Type B pancreatic cell (in vitro differentiated cells): ENCODE measurements at places on chromosomes 4 and X. TPM values are rescaled to one million over a fixed set of nuclear protein-coding genes. Genes with fewer than 3 reads are reported as not detected.

DNA sequence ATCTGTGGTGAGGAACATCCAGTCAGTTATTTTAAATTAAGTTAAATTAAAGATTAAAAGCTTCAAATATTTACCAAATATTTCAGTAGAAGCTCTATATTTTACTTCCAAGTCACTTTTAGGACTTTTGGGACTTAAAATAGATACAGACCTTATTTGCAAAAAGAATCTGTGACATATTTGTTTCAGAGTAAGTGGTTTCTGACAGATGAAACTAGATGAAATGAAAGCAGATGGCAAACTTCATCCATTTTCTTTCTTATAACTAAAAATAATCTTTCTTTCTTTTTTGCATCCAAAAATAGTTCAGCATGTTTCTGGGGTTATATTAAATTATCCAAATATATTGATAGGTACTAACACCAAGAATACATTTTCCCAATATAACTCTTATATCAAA, 6.6 kb upstream of the UTP3 start:
- no peak overlapping the region for H3K27ac ChIP-seq
- DNase-seq: no peak
- peaks cover 4% of the 10 kb centered on the region for H3K27me3 ChIP-seq
- H3K4me1 ChIP-seq: no peaks in the 10 kb centered on the region
- no peak overlapping the region for H3K4me3 ChIP-seq

DNA sequence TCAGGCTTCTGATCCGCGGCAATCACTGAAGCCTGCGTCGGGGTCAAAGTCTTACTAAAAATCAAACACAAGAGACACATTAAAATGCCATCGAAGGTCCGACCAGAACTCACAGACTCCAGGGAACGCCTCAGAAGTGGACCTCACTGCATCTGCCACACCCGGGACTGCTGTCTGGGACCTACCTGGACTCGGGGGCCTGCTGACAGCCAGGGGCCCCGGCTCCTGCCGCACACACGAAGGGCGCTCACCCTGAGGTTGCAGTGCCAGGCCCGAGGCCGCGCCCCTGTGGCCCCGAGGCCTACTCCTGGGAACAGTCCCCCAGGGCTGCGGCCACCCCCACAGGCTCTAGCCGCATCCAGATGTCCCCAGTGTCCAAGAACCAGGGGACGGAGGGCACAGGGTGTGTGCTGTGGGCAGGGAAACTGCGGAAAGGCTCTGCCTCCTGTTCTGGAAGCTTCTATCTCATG, 7.4 kb downstream of the CTBP1 start:
- no peaks in the 10 kb centered on the region for H3K36me3 ChIP-seq
- H3K4me1 ChIP-seq: peaks cover 21% of the 10 kb centered on the region
- DNase-seq: no peak
- no peaks in the 10 kb centered on the region for H3K27me3 ChIP-seq
- H3K27ac ChIP-seq: no peak overlapping the region

DNA sequence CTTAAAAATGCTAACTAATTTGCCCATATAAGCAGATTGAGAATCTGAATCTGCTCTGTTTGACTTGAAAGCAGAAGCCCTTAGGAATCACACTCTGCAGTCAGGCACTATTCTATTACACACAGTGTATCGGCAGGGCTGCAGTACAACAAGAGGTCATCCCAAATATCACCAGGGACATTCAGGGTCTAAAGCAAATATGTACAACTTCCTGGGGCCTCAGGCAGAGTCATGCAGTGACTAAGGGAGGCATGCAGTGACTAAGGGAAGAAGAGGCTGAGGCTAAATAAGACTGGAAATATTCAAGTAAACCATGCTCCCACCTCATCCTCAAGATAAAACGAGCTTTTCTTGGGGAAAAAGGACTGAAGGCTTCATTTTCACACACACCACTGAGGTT, 20.9 kb downstream of the MAPK10 start:
- H3K4me3 ChIP-seq: no peak overlapping the region
- H3K27ac ChIP-seq: no peak overlapping the region
- H3K4me1 ChIP-seq: peaks cover 8% of the 10 kb centered on the region
- H3K36me3 ChIP-seq: peaks cover 8% of the 10 kb centered on the region

- no peak for DNase-seq
- no peaks in the 10 kb centered on the region for H3K27me3 ChIP-seq
- H3K36me3 ChIP-seq: no peaks in the 10 kb centered on the region
- H3K27ac ChIP-seq: no peak overlapping the region
- H3K4me1 ChIP-seq: no peaks in the 10 kb centered on the region
Observed at GRCh38 chr4:160091631-160092030, 988.8 kb downstream of the RAPGEF2 start.

DNA sequence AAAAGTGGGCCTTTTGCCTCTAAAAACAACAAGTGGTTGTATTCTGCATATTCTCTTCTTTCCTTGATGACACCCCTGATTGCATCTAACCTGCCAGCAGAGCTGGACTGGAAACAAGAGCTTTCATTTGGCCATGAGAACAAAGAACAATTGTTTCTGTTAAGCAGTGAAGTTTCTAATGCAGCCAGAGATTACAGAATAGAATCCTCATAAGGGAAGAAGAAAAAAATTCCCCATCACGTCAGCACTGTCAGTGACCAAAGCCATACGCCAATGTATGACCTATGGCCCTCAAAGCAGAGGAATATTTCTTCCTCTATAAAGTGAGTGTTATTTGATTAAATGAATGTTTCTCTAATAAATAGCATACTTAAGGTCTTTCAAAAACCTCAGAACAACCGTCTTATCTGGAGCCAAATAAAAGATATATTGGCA, 529.1 kb upstream of the INTU start:
- no peak for DNase-seq
- no peak overlapping the region for H3K4me3 ChIP-seq
- H3K4me1 ChIP-seq: no peaks in the 10 kb centered on the region
- no peaks in the 10 kb centered on the region for H3K27me3 ChIP-seq
- H3K36me3 ChIP-seq: no peaks in the 10 kb centered on the region

DNA sequence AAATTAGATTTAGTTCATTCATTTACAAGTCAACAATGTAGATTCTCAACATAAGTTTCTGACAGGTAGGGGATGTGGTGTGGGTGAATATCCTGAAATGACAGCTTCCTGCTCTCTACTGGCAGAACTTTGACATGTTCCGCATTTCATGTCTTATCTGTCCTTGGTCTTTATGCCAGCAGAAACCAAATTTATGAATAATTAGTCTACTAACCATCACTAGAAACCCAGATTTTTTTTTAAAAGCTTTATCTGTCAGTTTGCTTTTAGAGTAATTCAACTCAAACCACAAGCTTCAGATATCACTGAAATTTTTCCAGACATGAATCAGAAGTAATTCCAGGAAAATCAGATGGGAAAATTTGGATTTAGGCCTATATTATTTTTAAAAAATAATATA, 17.9 kb downstream of the COQ2 start:
- no peak overlapping the region for H3K4me3 ChIP-seq
- H3K36me3 ChIP-seq: peaks cover 3% of the 10 kb centered on the region
- no peak overlapping the region for H3K27ac ChIP-seq
- DNase-seq: no peak
- no peaks in the 10 kb centered on the region for H3K4me1 ChIP-seq

DNA sequence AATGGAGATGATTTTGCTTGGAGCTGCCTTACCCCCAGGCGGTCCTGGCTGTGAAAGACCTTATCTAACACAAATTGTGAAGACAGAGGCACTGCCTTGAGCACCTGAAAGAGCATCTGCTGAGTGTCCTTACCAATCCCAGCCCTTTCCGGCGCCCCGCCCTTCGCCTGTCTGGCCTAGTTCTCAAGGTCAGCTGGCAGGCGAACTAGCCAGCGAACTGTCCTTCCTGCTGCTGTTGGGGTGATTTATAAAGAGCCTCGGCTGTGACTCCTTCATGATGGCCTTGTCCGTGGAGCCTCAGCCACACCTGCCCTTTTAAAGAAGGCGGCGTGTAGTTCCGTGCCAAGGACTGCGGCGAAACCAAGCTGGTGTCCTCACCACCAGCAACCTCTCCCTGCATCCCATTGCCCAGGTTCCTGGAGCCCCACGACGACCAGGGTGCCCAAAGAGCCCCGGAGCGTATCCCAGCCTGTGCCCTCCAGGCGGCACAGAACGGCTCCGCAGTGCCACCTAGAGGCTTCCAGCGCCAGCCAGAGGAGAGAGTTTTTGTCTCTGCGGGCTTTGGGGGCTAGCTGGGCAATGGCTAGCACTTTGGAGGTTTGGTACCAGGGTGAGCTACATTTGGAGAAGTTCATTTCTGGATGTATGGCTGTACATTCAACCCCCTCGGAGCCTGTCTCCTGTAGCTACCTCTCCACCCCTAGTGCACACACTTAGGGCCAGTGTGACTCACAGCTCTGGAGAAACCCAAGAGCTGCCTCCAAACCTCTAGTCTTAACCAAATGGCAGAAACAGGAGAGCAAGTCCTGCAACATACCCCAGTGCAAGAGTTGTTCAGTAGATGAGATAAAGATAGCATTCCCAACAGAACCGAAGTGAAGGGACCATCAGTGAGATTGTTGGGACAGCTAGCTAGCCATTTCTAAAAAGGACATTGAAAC, 36.8 kb upstream of the VMA21 start:
- peak overlapping the region; percentile 49 for H3K4me3 ChIP-seq
- H3K27me3 ChIP-seq: peaks cover 14% of the 10 kb centered on the region
- H3K27ac ChIP-seq: no peak overlapping the region
- H3K4me1 ChIP-seq: no peaks in the 10 kb centered on the region
- no peaks in the 10 kb centered on the region for H3K36me3 ChIP-seq
- no peak for DNase-seq

GRCh38 chrX:20116577-20117240, at the start of gene MAP7D2:
MAP7D2 (minus strand) TSS chrX:20116907; CDS start chrX:20116879, 28 bp downstream.
- H3K36me3 ChIP-seq: no peaks in the 10 kb centered on the region
- H3K4me3 ChIP-seq: peak within 1 kb of the TSS; percentile 79
- peaks cover 19% of the 10 kb centered on the region for H3K27me3 ChIP-seq
- no peak within 1 kb of the TSS for H3K27ac ChIP-seq
- DNase-seq: no peak
- no peaks in the 10 kb centered on the region for H3K4me1 ChIP-seq

- no peak overlapping the region for H3K4me3 ChIP-seq
- H3K36me3 ChIP-seq: peaks cover 17% of the 10 kb centered on the region
Observed at GRCh38 chr4:41512136-41512535, 25.8 kb upstream of the LIMCH1 start.

DNA sequence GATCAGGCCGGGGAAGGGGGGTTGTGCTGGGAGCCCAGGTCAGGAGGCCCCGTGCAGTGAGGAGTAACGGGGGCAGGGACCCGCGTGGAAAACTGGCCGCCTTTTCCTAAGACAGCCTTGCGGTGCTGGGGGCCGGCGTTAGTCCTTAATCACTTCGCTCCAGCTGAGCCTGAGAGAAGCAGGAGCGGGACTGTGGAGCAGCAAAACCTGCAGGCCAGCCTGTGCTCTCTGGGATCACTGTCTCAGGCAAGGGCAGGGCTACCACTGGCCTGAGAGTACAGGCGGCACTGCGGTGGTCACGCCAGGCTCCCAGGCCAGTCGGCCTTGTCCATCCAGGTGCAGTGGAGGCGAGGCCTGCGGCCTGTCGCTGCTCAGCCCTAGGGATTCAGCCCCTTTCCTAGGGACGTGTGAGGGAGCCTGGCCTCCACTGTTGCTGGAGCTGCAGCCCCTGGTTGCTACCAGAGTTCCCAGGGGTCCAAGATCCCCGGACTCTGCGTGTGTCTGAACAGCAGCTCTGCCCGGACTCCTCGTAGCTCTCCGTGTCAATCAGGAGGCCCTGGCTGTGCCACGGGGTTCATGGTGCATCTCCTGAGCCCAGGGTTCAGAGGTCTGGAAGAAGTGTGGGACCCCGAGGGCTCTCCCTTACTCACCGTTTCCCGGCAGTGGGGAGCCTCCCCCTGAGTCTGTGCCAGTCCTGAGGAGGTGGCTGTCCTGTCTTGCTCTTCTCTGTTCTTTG, 2141.7 kb upstream of the TENM3 start:
- H3K36me3 ChIP-seq: peaks cover 3% of the 10 kb centered on the region
- H3K4me1 ChIP-seq: peaks cover 5% of the 10 kb centered on the region
- no peak overlapping the region for H3K4me3 ChIP-seq
- DNase-seq: no peak
- peaks cover 3% of the 10 kb centered on the region for H3K27me3 ChIP-seq

GRCh38 chrX:18297251-18297650, 57.2 kb downstream of the SCML2 start:
- peaks cover 8% of the 10 kb centered on the region for H3K36me3 ChIP-seq
- no peak for DNase-seq
- no peak overlapping the region for H3K27ac ChIP-seq
- no peaks in the 10 kb centered on the region for H3K27me3 ChIP-seq
- no peaks in the 10 kb centered on the region for H3K4me1 ChIP-seq

- H3K4me3 ChIP-seq: peak overlapping the region; percentile 83
- H3K27me3 ChIP-seq: peaks cover 12% of the 10 kb centered on the region
- no peak for DNase-seq
- H3K36me3 ChIP-seq: no peaks in the 10 kb centered on the region
Observed at GRCh38 chrX:130173190-130173895, 1.6 kb downstream of the RAB33A start.

- H3K27me3 ChIP-seq: no peaks in the 10 kb centered on the region
- no peak overlapping the region for H3K27ac ChIP-seq
- H3K36me3 ChIP-seq: no peaks in the 10 kb centered on the region
Observed at GRCh38 chr4:13922459-13922858, 294.9 kb upstream of the BOD1L1 start.

DNA sequence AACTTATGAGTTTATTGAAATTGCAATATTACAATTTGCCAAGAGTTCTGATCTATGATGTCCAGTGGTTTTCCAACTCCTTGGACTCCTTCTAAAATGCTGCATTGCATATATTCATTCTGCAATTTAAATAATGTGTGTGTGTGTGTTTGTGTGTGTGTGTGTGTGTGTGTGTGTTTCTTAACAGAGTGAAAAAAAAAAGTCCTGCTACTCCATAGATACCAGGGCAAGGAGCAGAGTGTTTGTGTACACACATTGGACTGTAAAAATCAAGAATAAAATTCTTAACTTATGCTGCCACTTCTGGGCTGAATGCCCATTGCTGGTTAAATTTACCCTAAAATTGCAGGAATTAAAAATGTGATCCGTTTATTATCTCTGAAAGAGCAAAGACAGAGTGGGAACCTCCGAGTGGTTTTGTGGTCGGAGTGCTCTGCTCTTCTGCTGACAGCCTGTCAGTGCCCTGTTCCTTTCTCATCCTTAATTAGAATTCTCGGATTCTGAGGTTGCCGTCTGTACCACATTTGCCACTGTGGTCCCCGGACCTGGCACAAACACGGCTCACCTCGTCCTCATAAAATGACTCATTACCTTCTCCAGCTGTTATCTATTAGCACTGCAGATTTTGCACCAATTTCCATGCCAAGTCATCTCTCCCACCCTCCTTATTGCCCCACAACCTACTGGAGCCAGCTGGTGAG, 355.5 kb downstream of the KCNIP4 start:
- H3K36me3 ChIP-seq: no peaks in the 10 kb centered on the region
- no peak overlapping the region for H3K4me3 ChIP-seq
- H3K27ac ChIP-seq: no peak overlapping the region
- peaks cover 4% of the 10 kb centered on the region for H3K27me3 ChIP-seq

CT83 gene
- total RNA-seq: 2.1 TPM in 1 of 2 replicates, not detected in the other

ASB11 gene
- total RNA-seq: 0.14 TPM in 1 of 2 replicates, not detected in the other

BEND2 gene
- total RNA-seq: not detected in 2 replicates

CENPVL1 gene
- 0.33 and 0.85 TPM in 2 replicates for total RNA-seq

PPP3CA gene
- 28.4 and 35.4 TPM in 2 replicates for total RNA-seq

MXRA5 gene
- 38.3 and 109 TPM in 2 replicates for total RNA-seq

ATOH1 gene
- total RNA-seq: 0.36 and 0.97 TPM in 2 replicates

SCML1 gene
- 4.9 and 9.3 TPM in 2 replicates for total RNA-seq

ATG4A gene
- total RNA-seq: 11.5 and 14.8 TPM in 2 replicates

TRIM60 gene
- not detected in 2 replicates for total RNA-seq

PRKG2 gene
- 4.2 and 11.9 TPM in 2 replicates for total RNA-seq

GAB3 gene
- 0.19 TPM in 1 of 2 replicates, not detected in the other for total RNA-seq

ARHGAP24 gene
- 10.9 and 11.7 TPM in 2 replicates for total RNA-seq
